ENCODE measurements at places on chromosomes 3 and 15.

DNA sequence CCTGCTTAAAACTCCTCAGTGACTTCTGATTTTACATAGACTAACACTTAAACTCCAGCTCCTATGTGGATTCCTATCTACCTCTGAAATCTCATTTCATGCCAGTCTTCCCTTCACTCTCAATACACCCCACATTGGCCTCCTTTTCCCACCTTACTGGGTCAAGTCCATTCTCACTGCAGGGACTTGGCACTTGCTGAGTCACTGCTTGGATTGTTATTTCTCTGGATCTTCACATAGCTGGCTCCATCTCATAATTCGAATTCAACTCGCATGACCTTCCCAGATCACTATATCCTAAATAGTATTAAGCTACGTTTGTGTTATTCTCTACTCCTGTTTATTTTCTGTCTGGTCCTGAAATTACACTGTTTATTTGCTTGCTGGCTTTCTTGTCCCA, 59.6 kb upstream of the FRMD4B start:
- no peak for DNase-seq

GRCh38 chr3:154071146-154071545, 50.0 kb upstream of the ARHGEF26 start:
- no peak for DNase-seq

GRCh38 chr15:75019916-75020315, 3.5 kb upstream of the PPCDC start:
- no peak for DNase-seq

GRCh38 chr3:55755516-55756205, 268.6 kb upstream of the WNT5A start:
- DNase-seq, result no peak
